Activated CD8-positive, alpha-beta T cell treated with anti-CD3 and anti-CD28 coated beads for 36 hours (primary cell): ENCODE measurements at places on chromosomes 16 and 17. TPM values are rescaled to one million over a fixed set of nuclear protein-coding genes. Genes with fewer than 3 reads are reported as not detected.

Gene CNOT1
- 281 TPM for total RNA-seq

Gene ASIC2
- total RNA-seq = not detected

Gene DPEP1
- not detected for total RNA-seq

Gene SPNS1
- 18.2 TPM for total RNA-seq

Gene ITGAX
- total RNA-seq = 5.4 TPM

Gene NGFR
- total RNA-seq = not detected

Gene TMEM98
- total RNA-seq = not detected

Gene ZFP3
- 1.9 TPM for total RNA-seq

Gene CHD9NB
- total RNA-seq = not detected

Gene CES1
- total RNA-seq = not detected
